Upper lobe of left lung (tissue), 6 donors: ENCODE measurements at places on chromosomes 7 and 10. TPM values are rescaled to one million over a fixed set of nuclear protein-coding genes. Genes with fewer than 3 reads are reported as not detected.

- H3K4me1 ChIP-seq: peaks cover 7% of the 10 kb centered on the region
- no peaks in the 10 kb centered on the region for H3K36me3 ChIP-seq
- no peaks in the 10 kb centered on the region for H3K27me3 ChIP-seq
- H3K4me3 ChIP-seq: no peak overlapping the region
Measured at GRCh38 chr10:1418031-1418550, 319.2 kb downstream of the ADARB2 start.

The ABCB1 gene
- total RNA-seq: 2.4 TPM

The PIP gene
- not detected for total RNA-seq

The PDE6C gene
- total RNA-seq: not detected

The EPHB6 gene
- total RNA-seq: 34.6 TPM

- H3K4me3 ChIP-seq: no peak overlapping the region
- H3K36me3 ChIP-seq: no peaks in the 10 kb centered on the region
- H3K27me3 ChIP-seq: no peaks in the 10 kb centered on the region
- no peaks in the 10 kb centered on the region for H3K4me1 ChIP-seq
Measured at GRCh38 chr10:48612236-48612943, 7.5 kb upstream of the ARHGAP22 start.

- H3K4me1 ChIP-seq: no peaks in the 10 kb centered on the region
- peak; percentile 21 for DNase-seq
- H3K36me3 ChIP-seq: no peaks in the 10 kb centered on the region
- H3K27ac ChIP-seq: peak overlapping the region; percentile 40
Measured at GRCh38 chr10:59366290-59366689, 3.9 kb upstream of the FAM13C start.
